ENCODE measurements at places on chromosomes 11 and 22.
A peak's percentile ranks its signal among the peaks of the same experiment; 100 is the strongest.

- DNase-seq = no peak
Measured at GRCh38 chr11:22786475-22786874, 43.1 kb downstream of the SVIP start.

- no peak for DNase-seq
Measured at GRCh38 chr11:81004576-81004975, 1563.7 kb upstream of the TENM4 start.

DNA sequence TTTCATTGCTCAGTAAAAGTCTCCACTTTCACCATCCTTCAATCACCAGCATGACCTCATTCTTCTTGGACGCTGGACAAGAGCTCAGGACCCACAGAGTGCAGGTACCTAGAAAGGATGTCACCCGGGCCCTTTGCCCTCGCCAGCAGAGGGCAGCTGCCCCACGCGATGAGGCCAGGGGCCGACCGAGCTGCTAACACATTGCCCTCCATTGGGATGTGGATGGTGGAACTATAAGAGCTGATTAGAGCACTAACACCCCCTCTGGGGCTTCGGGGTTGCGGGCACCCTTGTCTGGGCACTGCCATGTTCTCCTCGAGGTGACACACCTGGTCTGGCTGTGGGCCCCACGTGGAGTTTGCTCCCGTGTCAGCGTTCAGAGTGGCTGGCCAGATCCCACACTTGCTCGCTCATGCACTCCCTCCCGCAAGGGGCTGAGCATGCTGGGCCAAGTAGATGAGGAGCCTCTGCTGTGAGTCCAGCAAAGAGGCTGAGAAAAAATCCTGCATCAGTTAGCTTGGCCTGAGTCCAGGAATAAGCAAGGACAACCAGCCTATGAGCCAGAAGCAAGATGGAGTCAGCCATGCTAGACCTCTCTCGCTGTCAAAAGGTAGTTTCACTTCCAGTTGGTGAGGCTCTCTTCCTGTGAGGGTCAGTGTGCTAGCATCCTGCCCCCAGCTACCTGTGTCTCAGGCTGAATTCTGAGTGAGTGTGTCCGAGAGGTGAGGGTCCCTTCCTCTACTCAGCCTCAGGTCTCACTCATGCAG is 9.8 kb downstream of the KRTAP5-6 start:
- DNase-seq = no peak

- no peak for DNase-seq
Measured at GRCh38 chr11:44972746-44973435, 22.2 kb upstream of the TP53I11 start.

- DNase-seq = no peak
Measured at GRCh38 chr11:62406034-62406433, 12.8 kb upstream of the SCGB1A1 start.

- DNase-seq = no peak
Measured at GRCh38 chr22:29925402-29925801, 42.4 kb downstream of the MTMR3 start.

DNA sequence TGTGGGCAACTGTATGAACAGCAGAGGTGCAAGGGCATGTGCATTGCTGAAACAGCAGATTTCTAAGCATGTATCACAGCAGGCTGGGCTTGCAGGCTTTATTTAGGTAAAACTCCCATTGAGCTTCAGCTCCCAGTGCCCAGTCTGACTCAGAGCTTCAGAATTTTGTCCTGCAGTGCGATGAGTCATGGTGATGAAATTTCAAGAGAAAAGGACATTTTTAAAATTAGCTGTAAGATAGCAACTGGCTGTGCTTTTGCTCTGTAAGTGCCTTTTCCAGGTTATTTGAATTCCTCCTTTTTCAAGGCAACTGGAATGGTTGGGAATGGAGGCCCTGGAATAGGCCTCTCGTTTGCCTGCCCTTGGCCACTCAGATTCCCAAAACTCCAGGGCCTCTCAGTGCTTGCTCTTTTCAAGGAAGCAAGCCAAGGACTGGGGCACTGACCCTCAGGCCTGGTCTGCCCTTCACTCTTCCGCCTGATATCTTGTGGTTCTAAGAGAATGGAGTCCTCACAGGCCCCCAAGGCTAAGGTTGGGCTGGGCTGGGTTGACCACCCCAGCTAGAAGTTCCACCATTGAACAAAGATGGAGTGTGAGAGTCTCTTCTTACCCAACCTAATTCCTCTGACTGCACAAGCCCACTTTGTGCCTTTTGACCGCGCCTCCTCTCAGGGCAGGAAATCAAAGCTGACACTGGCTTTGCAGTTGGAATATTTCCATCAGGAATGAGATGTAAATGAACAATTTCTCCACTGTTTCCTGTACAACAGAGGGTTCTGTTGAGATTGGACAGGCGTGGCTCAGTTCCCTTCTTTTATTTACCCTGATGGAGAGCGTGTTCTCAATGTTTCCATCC is 59.5 kb upstream of the PRSS23 start:
- DNase-seq = peak; percentile 46

DNA sequence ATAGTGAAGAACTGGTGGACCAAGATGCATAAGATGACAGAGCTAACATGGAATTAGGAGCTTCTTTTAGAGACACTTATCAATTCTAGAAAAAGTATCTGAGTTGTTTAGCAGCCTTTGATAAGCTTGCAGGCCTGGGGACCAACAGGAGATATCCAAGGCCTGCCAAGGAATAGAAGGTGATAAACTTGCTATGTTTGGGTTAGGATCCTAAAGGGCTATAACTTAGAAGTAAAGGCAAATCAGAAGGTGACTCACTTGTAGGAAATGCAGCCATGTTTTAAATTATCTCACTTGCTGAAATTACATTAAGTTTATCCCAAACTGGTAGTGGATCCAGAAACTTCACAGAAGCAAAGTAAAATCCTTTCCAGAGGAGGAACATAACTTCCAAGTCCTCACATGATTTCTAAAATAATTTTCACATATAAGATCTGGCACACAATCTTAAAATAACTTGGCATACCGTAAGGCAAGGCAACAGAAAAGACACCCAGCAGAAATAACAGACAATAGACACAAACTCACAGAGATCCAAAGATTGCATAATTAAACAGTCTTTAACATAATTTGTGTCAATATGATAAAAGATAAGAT is 69.6 kb upstream of the TEAD1 start:
- DNase-seq = no peak

DNA sequence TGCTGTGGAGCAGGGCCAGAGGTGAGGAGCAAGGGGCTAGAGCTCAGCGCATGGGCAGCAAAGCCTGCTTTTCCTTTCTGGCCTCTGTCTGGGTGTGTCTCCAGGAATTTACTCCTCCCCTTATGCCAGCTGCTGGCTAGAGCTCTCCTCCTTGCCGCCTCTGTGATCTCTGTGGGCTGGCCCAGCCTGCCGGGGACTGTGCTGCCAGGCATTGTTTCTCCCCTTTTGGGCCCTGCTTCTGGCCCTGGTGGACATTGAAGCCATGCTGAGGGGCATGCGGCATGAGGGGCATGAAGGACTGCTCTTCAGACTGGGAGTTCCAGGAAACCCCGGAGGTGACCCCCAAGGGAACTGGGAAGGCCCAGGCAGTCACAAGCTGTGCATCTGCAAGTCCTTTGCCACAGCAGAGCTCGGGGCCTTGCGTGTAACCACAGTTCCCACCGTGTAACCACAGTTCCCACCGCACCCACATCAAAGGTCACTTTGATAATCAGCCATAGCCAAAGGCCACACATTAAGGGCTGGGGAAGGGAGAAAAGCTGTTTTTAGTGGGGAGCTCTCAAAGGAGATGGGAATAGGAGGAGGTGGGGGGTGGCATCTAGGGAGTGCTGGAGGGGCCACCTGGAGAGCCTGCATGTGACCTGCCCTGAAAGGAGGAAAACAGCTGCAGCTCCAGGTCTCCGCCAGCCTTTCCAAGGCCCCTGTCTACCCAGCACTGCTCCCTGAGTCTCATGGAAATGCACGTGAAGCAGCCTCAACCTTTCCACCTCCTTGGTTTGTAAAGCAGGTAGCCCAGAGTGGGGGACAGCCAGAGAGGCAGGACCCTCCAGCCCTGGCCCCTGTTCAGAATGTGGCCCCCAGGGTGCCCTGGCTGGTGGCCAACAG is 62.3 kb downstream of the PPFIBP2 start:
- DNase-seq = peak; percentile 62

DNA sequence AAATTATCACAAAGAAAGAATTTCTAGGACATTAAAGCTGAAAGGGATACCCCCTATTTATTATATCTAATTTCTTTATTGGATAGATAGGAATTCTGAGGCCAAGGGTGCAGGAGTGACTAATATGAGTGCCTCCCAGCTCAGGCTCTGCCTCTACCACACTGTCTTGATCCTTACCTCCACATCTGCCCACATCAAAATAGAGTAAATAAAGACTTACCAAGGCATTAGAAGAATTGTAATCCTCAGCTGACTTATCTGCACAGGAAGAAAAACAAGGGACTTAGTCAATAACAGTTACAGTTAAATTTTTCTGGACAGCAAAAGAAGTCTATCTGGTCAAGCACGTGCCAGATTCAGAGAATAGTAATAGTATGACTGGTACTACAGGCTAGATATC is 72.6 kb upstream of the GDPD4 start:
- no peak for DNase-seq

DNA sequence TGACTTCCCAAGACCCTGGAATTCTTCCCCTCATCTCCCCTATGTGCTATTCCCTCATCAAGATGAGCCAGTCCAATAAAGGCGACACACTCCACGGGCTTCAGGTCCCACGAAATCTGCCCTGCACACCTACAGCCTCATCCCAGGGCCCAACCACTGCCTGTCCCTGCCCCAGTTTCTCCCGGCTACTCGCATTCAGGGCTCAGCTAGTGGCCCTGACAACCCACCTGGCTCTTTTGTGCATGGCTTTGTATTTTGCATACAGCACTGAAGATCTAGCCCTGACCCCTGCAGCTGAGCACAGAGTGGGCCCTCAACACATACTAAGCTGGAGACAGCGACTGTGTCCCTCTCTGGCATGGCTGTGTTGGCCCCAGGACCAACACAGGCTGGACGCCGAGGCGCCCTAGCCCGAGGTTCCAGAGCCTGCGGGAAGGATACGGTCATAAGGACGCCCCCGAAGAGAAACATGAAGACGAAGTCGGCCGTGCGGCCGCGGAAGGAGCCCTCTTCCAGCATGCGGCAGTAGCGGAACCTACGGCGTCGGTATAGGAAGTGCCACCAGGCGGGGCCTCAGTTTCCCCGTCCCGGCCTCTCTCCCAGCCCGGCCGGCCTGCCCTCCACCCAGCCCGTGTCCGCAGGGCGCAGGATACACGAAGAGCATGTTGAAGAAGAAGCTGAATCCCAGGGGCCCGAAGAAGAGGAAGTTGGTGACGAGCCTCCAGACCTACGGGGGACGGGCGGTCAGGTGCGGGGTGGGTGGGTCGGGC is 710 bp downstream of the DERL3 start:
- no peak for DNase-seq

GRCh38 chr22:45008751-45009605 is 827 bp downstream of the PHF21B start:
- DNase-seq = no peak

DNA sequence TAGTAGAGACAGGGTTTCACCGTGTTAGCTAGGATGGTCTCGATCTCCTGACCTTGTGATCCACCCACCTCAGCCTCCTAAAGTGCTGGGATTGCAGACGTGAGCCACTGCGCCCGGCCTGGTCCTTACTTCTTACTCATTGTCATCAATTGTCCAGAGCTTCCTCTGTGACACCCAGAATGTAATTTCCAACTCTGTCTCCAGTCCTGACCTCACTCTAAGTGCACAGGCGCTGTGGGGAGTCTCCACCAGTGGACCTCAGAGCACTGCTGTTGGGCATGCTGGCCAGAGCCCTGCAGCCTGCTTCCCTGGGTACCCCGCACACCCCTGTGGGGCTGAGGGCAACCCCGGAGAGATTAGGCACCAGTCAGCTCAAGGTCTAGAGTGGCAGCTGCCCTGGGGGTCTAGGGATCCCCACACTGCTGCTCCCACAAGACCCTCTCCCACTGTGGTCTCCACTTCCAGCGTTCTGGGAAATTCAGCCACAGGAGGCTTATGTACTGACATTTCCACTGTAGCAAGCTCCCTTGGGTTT is 1140.3 kb downstream of the TBC1D22A start:
- DNase-seq = no peak

DNA sequence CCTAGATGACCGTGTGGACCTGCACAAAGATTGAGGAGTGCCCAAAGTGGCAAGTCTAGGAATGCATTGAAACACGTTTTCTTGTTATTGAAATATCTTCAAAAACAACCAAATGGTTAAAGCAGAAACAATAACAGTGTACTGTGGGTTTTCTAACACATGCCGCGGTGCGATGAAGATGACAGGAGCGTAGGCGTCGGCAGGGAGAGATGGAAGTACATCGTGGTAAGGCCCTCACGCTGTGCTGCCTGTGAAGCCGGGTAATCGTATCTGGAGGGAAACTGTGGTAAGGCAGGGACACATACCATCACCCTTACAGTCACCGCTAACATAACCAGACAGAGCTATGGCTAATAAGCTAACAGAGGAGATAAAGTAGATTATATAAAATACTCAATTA is 261.4 kb downstream of the TBC1D22A start:
- DNase-seq = no peak

DNA sequence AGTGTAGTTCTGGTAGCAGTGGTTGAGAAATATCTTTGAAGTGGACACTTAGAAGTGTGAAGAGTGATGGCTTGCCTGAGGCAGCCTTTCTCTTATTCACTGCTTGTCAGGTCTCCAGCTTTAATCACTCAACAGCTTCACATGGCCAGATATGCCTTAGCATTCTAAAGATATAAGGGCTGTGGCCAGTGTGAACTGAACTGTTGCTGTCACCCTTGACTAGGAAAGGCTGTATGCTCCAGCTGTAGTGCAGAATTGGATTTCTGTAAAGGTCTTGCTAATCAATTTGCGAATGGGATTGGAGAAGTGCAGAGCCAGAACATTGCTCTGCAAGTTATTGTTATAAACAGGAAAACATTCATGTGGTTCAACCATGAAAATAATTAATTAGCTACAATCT is 266.7 kb downstream of the TMEM135 start:
- no peak for DNase-seq

DNA sequence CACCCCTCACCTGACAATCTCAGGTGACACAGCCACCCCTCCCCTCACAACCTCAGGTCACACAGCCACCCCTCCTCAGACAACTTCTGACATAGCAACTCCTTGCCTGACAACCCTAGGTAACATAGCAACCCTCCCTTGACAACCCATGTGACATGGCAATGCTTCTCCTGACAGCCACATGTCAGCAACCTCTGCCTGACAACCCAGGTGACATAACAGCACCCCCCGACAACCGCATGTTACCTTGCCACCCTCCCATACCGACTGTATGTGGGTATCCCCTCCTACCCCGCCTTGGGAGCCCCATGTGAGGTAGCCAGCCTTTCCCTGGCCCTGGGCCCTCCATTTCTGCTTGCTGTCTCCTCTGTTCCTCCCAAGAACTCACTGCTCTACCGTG is 77.7 kb upstream of the B3GAT1 start:
- DNase-seq = no peak

- DNase-seq = no peak
Measured at GRCh38 chr11:43489869-43490465, 131.2 kb downstream of the TTC17 start.
